Activated T-cell treated with anti-CD3 and anti-CD28 coated beads, Interleukin-2, amount 50 U/mL, for 4 hours (primary cell): ENCODE measurements at places on chromosomes 7 and 10. TPM values are rescaled to one million over a fixed set of nuclear protein-coding genes. Genes with fewer than 3 reads are reported as not detected.
A peak's percentile ranks its signal among the peaks of the same experiment; 100 is the strongest.

DNA sequence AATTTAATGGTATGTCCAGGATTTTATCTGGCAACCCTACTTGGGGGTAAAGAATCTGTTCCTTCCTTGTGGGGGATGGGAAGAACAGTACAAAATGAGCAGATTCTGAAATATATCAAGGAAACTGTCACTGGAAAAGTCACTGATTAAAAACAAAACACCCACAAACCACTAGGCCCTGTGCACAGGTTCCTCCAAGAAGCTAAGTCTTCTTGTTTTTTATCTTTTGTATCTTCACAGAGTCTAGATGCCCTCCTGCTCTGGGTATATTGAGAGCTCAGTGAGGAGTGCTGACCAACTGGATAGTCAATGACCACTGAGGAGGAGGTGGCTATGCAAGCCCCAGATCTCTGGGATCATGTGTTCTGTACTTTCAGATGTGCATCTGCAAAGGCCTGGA is 86.8 kb upstream of the ANKRD1 start:
- no peak for DNase-seq

DNA sequence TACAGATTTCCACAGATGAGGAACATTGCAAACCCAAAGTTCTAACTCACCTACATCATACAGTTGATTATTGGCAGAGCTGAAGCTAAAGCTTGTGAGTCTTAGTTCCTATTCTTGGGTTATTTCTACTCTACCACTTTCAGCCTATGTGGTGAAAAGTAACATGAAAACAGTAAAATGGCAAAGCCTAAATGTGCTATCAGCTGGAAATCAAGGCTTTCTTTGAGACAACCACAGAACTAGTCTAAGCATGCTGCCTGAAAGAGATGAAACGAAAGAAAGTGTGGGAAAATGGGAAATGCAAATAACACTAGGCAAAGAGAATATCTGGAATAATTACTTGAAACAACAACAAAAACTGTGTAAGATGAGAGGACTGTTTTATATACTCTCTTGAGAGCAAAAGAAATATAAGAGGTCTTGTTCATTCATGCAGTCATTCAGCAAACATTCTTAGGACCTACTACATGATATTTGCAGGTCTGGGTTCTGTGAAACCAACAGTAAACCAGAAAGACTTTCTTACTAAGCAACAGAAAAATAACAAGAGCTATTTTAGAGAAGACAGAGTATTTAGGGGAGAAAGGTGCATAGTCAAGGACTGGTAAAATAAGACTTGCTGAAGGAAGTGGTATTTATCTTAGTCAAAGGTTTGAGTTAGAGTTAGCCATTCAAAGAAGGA is 437.1 kb downstream of the HTR7 start:
- no peak for DNase-seq

GRCh38 chr7:26061678-26062603 is 90.1 kb upstream of the NFE2L3 start:
- peak; percentile 69 for DNase-seq

- DNase-seq, result no peak
These were observed 7.0 kb downstream of the HHEX start for GRCh38 chr10:92696606-92697383.

GRCh38 chr10:122551450-122551849 is 9.1 kb upstream of the DMBT1 start:
- peak; percentile 26 for DNase-seq

- peak; percentile 90 for DNase-seq
These were observed 72.6 kb downstream of the PFKFB3 start for GRCh38 chr10:6275022-6275997.

GRCh38 chr7:2968176-2968575 is 75.5 kb downstream of the CARD11 start:
- no peak for DNase-seq

- peak; percentile 8 for DNase-seq
These were observed 117.4 kb upstream of the PFKP start for GRCh38 chr10:2949948-2950354.

- no peak for DNase-seq
These were observed 44.8 kb upstream of the FAM133B start for GRCh38 chr7:92634924-92635519.

GRCh38 chr7:43444711-43445578 is 138.0 kb upstream of the STK17A start:
- no peak for DNase-seq

DNA sequence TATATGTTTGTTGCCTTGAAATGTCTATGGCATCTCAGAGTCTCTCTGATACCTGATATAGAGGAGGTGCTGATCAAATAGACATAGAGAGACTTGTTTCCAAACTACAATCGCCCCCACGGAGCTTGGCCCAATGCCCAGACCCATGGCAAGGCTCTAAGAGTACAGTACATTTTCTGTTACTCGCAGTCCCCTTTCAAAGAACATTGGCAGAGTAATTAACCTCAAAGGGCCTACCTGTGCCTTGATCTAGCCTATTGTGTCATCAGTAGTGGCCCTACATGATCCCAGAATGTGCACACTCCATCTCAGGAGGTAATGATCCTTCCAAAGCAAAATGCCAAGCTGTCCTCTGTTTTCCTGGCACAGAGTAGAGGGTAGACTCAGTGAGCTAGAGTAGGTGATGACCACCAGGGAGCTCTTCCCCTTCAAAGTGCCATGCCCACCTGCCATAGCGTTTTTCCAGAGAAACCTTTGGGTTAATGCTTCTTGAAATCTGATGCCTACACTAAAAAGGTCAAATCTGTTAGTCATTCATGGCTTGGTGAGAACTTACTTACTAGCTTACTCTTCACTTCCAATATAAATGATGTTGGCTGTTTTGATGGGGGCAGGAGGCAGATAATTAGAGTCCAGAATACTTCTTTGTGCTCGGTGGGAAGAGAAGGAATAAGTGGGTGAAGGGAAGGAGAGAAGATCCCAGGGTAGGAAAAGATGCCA is 41.2 kb upstream of the ACSL5 start:
- DNase-seq, result no peak

DNA sequence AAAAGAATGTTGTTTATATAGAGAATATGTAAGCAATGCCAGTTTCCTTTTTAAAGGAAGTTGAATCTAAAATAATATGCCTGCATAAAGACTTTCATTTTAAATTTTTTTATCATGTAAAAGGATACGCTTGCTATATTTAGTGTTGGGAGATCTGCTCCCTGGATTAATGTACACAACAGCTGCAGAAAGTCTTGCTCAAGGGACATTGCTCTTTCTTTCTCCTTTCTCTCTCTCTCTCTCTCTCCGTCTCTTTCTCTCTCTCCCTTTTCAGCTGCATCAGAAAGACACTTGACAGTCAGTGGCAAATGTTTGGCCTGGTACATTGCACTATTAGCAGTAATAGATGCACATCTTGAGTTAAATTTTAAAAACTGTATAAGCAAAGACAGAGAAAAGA is 739 bp downstream of the MYPN start:
- no peak for DNase-seq

- DNase-seq, result no peak
These were observed 757 bp upstream of the PALS2 start for GRCh38 chr7:24572393-24572996.

- no peak for DNase-seq
These were observed 384.5 kb downstream of the NEBL start for GRCh38 chr10:20512631-20513030.

GRCh38 chr7:39621784-39622411 is 1.5 kb upstream of the RALA start:
- DNase-seq, result no peak

DNA sequence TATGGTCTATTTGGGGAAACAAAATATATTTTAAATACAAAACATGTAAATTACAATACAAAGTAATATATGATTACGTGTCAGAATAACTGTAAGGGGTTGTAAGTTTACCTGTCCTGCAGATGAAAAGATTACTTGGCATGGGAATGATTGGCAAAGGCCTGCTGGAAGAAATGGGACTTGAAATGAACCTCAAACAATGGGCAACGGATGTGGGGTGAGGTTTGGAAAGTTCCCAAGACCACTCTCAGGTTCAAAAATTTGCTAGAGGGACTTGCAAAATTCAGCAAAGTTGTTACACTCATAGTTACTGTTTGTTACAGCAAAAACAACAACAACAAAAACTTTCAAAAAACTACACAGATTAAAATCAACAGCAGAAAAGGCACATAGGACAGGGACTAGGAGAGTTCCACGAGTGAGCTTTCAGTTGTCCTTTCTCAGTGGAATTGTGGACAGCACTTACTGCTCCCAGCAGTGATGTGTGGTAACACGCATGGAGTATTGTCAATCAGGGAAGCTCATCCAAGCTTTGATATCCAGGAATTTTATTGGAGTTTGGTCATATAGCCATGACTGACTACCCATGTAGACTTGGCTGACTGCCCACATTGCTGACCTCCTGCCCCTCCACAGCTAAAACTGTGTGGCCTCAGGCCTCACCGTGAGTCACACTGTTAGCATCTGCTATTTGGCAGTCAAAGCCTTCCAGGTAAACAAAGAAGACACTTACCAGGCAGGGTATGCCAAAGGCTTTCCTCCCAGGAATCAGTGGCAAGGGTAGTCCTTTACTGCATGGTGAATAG is 43.8 kb downstream of the EXOC6 start:
- no peak for DNase-seq

DNA sequence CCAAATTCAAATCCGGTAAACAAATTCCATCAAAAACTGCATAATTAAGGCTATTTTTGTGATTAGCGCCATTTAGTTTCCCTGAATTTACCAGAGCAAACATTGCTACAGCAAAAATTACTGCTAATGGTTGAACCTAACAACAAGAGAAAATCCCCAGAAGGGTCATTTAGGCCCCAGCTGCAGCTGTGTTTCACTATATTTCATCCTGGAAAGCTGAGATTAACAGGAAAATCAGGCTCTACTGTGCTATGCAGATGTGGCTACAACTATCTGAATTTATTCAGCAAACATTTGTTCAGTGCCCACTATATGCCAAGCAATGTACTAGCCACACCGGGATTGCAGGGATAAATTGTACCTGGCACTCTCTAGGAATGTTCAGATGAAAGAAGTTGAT is 104.0 kb downstream of the PON1 start:
- no peak for DNase-seq

GRCh38 chr7:75532639-75533038 is 40.5 kb downstream of the SPDYE5 start:
- DNase-seq, result no peak

GRCh38 chr7:5704534-5704922 is 76.9 kb downstream of the RNF216 start:
- peak; percentile 74 for DNase-seq

PRSS1 gene
- 11.7 TPM for total RNA-seq

HHEX gene
- 1.0 TPM for total RNA-seq

KCND2 gene
- not detected for total RNA-seq

NEUROD6 gene
- total RNA-seq, result not detected

GNB2 gene
- 209 TPM for total RNA-seq

SPAM1 gene
- total RNA-seq, result not detected
